GM23248 (cell line): ENCODE measurements at places on chromosomes 7 and 10. TPM values are rescaled to one million over a fixed set of nuclear protein-coding genes. Genes with fewer than 3 reads are reported as not detected.

Gene FKBP6
- polyA plus RNA-seq, result not detected in 2 replicates

Gene CPEB3
- 0.60 TPM in 2 replicates for polyA plus RNA-seq

Gene ECHDC3
- polyA plus RNA-seq, result 1.8 and 2.3 TPM in 2 replicates

Gene SFTPA2
- not detected in 2 replicates for polyA plus RNA-seq

Gene HIPK2
- 4.7 and 4.9 TPM in 2 replicates for polyA plus RNA-seq

Gene CRYGN
- not detected in 2 replicates for polyA plus RNA-seq

Gene ACSM6
- 0.08 TPM in 1 of 2 replicates, not detected in the other for polyA plus RNA-seq
